ENCODE measurements at places on chromosomes 6 and 20. TPM values are rescaled to one million over a fixed set of nuclear protein-coding genes. Genes with fewer than 3 reads are reported as not detected.

MYL9 gene
- total RNA-seq, result 28.8 TPM

DNA sequence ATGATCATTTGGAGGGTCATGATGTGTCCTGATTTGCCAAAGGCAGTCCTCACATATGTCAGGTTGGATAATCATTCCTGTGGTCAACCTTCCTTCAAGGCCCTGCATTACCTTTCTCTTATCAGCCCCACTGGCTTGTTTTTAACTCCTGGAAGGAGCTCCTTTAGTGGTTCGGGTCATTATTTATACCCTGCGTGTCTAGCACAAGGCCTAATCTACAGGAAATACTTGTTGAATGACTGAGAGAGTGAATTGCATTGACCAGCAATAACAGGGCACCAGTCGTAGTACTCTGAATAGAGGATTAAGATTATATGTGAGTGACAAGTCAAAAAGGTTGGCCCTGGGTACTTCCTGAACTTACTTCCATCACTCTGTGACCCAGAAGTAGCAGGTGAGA, 4.5 kb downstream of the HIVEP2 start:
- ATAC-seq, result no peak

POPDC3 gene
- not detected for total RNA-seq

- ATAC-seq, result no peak
Observed at GRCh38 chr6:166648846-166649245, 21.8 kb upstream of the RPS6KA2 start.

DNA sequence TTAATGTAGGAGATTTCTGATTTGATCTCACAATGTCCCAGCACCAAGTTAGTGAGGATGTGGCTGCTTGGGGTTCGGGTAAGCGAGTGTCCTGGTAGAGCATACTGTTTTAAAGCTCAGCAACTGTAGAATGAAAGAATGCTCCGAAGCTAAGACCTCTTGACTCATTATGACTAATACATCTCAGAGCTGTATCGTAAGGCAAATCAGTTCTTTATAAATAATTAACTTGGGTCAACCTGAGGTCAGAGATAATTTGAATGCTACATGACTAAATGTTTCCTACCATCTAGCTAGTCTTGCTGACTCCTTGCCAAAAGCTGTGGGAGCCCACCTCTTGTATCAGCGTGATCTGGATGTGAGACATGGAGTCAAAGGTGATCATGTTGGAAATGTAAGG, 128.8 kb upstream of the PDE7B start:
- ATAC-seq, result peak; percentile 96

DNA sequence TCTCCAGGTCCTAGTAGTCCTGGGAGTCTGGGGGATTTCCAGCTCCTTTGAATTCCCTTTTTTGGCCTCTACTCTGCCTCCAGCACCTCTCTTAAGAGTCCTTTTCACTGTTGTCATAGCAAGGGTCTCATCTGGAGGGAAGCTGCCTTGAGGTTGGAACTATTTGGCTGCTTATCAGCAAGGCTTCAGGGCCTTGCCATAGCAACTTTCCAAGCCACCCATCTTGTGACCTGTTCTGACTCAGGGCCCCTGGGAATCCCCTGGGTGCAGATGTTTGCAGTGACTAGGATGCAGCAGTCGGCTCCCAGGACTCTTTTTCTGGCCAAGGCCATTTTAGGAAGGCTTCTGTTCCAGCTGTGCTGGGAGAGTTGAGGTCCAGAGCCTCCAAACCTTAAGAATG, 12.4 kb downstream of the PKIG start:
- ATAC-seq, result no peak

GRCh38 chr6:47729019-47729418, 30.6 kb downstream of the ADGRF4 start:
- ATAC-seq, result peak; percentile 91

DNA sequence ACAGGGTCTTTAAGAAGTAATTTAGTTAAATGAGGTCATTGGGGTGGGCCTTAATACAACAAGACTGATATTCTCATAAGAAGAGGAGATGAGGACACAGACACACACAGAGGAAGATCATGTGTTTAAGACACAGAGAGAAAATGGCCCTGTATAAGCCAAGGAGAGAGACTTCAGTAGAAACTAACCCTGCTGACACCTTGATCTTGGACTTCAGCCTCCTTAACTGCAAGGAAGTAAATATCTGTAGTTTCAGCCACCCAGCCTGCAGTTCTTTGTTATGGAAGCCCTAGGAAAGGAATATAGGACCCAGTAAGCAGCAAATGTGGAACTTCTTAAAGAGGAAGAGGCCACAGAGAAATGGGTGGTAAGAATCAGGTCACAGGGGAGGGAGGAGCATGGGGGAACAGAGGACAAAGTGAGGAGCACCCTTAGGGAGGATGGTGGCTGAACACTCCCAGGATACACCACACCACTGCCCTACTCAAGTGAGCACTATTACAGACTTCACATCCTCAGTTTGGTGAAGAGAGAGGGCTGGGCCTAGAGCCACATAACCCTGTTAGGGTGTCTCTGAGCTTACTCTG, 762 bp downstream of the SIRPB1 start:
- ATAC-seq, result no peak

COL11A2 gene
- total RNA-seq, result 0.32 TPM

DNA sequence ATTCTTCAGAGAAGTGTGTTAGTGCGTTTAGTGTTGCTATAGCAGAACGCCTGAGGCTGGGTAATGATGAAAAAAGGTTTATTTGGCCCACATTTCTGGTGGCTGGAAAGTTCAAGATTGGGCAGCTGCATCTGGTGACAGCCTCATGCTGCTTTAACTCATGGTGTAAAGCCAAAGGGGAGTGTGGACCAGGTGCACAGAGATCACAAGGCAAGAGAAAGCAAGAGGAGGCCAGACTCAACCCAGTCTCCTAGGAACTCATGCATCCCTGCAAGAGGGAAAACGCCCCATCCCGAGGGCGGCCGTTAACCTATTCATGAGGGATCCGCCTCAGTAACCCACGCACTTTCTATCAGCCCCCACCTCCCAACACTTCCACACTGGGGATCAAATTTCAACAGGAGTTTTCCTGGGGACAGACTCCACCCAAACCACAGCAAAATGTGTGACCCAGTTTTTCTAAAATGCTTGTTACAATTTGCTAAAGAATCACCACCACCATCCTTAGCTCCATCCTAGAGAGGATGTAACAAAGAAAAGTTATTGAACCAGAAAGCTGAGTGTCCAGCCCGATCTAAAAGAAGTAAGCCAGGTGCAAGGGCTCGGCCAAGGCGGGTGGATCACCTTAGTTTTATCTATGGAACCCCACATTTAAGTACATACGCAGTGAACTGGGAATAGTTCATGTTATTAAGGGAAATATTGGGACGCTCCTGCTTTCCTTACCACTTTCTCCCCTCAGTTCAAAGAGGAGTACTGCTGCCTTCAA, 164.8 kb downstream of the QKI start:
- ATAC-seq, result peak; percentile 46

IPCEF1 gene
- total RNA-seq, result 1.8 TPM

- ATAC-seq, result peak; percentile 39
Observed at GRCh38 chr20:47269309-47270165, 87.0 kb downstream of the ZMYND8 start.

- no peak for ATAC-seq
Observed at GRCh38 chr6:13354331-13355042, 26.1 kb upstream of the TBC1D7 start.

GRCh38 chr6:17100806-17101205, 1.0 kb upstream of the STMND1 start:
- no peak for ATAC-seq

NUDT3 gene
- total RNA-seq, result 18.7 TPM

GRCh38 chr6:44735630-44735963, 348.1 kb downstream of the CDC5L start:
- no peak for ATAC-seq

MUC21 gene
- 721 TPM for total RNA-seq

DNA sequence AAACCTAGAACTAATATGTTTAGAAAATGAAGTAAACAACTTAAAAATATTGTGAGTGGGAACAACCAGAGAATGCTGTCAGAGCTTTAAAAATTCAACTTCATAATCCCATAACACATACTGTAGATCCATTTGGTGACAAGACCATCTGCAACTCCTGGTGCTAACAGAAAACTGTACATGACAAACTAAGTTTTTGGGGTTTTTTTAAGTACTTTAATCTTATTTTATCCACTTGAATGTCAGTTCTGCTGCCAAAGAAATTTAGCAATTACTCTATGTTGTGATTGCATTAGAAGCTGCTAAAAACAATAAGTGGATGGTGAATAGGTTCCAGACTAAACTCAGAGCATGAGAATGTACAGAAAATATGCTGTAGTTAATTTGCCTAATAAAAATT, 345.4 kb downstream of the COL12A1 start:
- no peak for ATAC-seq

DPPA5 gene
- not detected for total RNA-seq

DNA sequence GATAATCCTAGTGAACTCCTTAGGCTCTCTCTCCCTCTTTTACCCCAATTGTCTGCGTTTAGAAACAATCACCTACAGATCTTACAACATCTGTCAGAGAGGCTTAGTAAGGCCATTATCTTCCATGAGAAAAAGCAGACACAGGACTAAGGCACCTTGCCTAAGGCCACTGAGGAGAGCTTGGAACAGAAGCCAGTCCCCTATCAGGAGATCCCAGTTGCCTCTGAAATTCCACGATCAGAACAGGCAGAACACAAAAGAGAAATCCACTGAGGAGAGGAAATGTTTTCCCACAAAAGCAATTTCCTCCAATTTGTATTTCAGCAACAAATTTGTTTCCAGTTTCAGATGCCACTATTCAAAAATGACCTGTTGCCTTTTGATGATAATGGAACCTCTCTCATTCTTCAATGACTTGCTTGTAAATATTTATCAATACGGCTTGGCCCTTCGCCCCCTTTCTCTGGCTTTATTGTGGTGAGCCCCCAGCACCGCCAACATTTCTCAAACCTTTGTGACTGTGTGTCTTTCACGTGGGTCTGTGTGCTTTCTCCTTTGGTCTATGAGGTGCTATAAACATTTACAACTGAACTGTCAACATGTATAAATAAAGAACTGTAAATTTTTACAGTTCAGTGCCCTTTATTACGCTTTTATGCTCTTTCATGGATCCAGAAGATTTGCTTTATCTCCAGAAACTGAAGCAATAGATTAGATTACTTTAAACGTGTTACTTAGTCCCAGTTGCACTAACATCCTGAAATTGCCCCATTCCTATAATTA, 187.8 kb upstream of the PHACTR1 start:
- no peak for ATAC-seq

DNA sequence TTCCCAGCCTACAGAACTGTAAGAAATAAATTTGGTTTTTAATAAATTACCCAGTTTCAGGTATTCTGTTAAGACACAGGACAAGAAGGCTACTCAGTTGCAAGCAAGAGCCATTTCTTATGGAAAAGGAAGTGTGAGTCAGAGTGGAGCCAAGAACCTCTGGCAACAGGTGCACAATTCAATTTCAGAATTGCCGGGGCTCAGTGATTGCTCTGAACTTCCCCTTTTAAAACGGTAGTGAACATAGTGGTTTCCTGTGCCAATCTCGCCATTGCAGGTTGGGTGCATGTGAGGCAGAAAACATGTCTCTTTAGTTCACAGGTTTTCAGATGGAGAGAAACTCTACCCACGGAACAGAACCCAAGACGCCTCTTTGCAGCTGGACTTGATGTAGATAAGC, 16.4 kb downstream of the PIGT start:
- no peak for ATAC-seq

DNA sequence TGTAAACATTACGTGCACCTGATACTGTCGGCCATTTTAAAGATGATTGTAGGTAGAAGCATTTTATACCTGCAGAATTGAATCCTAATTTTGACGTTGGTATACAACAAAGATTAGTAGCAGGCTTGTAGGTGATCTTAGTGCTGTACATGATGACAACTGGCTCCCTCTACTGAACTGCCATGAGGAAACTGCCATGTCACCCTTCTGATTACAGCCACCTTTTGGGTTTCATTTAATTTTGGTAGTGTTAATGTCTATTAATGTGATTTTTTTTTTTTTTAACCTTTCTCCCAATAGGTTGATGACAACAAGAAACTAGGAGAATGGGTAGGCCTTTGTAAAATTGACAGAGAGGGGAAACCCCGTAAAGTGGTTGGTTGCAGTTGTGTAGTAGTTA, 2.3 kb downstream of the RPS12 start:
- ATAC-seq, result no peak

- ATAC-seq, result no peak
Observed at GRCh38 chr6:14719270-14719669, 526.6 kb upstream of the JARID2 start.

TRIM31 gene
- 0.20 TPM for total RNA-seq

DNA sequence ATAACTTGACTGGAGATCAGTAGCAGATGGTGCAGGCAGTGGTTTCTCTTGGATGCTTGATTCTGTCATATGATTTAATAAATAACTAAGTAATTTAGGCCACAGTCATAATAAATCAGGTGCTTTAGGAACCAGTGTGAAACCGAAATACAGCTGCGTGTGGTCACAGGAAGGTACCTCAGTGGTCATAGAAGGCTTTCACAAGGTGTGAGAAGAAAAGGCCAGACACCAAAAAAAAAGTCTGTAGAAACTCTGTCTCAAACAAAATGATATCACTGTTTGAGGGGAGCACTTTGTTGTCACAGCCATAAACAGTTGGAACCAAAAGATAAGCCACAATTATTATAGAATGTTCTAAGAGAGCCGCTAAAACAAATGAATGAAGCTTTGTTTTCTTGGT, 56.5 kb downstream of the ARMC2 start:
- no peak for ATAC-seq

UTRN gene
- total RNA-seq, result 44.0 TPM

- no peak for ATAC-seq
Observed at GRCh38 chr20:10225439-10226060, 6.9 kb downstream of the SNAP25 start.

GPX5 gene
- not detected for total RNA-seq

DNA sequence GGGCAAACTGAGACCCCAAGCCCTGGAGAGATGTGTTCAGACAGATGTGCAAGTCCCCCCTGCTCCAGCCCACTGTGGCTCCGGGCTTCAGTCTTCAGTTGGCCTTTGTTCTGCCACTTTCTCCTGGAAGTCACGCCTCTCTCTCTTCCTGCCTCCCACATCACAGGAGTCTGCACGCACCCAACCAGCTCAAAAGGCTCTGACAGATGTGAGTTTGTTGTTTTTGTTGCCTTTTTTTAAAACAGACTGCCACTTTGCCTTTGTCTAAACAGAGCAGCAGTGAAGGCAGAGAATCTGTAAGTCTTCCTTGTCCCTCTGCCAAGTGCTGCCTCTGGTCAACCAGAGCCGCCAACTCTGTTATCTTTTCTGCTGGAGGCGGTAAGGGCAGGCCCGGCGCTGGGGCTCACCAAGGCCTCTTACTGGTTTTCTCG, 149.7 kb downstream of the TFAP2C start:
- ATAC-seq, result no peak

GRCh38 chr6:136370988-136371728, 81.5 kb upstream of the BCLAF1 start:
- no peak for ATAC-seq

DNA sequence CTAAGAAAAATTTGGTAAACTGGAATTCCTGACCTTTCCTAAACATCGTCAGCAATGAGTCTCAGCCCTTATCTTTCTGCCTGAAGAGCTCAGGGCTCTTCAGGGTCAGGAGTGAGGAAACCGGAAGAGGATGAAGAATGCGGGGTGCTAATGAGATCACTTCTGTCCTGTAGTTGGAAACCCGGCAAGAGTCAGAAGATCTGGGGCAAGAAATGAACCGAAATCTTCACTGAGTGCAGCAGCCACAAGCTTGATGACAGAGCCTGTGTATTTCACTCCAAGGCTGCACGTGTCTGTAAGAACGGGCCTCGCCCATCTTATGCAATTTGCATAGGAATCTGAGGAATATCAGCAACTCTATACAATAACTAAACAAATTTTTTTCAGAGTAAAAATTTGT, 60.4 kb upstream of the QKI start:
- peak; percentile 43 for ATAC-seq

ZNF334 gene
- total RNA-seq, result 2.0 TPM

- no peak for ATAC-seq
Observed at GRCh38 chr6:75460681-75461080, 32.9 kb downstream of the FILIP1 start.

- no peak for ATAC-seq
Observed at GRCh38 chr20:48659858-48660257, 167.9 kb downstream of the PREX1 start.

Measured in esophagus mucosa (tissue), 1 donor.